Right lung (tissue), 10 donors: ENCODE measurements at places on chromosomes 13 and 19. TPM values are rescaled to one million over a fixed set of nuclear protein-coding genes. Genes with fewer than 3 reads are reported as not detected.

Gene MADCAM1
- polyA plus RNA-seq: 6.1 TPM

Gene FBXO27
- 4.5 TPM for polyA plus RNA-seq

Gene DNAJC15
- polyA plus RNA-seq: 23.6 TPM

Gene LHFPL6
- 90.9 TPM for polyA plus RNA-seq

Gene KPNA3
- 30.9 TPM for polyA plus RNA-seq

Gene OR4F17
- not detected for polyA plus RNA-seq

Gene TMEM38A
- polyA plus RNA-seq: 3.8 TPM

Gene LRRC63
- 0.43 TPM for polyA plus RNA-seq

Gene COL4A1
- polyA plus RNA-seq: 476 TPM

Gene ANGPTL4
- polyA plus RNA-seq: 2.9 TPM

Gene EML2
- 24.3 TPM for polyA plus RNA-seq

Gene GFY
- polyA plus RNA-seq: not detected

Gene ACOD1
- polyA plus RNA-seq: not detected

Gene LIN37
- polyA plus RNA-seq: 9.3 TPM

Gene PALM3
- 17.9 TPM for polyA plus RNA-seq

Gene LGALS14
- polyA plus RNA-seq: not detected

Gene C19orf38
- polyA plus RNA-seq: 4.1 TPM

Gene ATP7B
- polyA plus RNA-seq: 18.5 TPM

Gene KLK7
- not detected for polyA plus RNA-seq

Gene LIM2
- polyA plus RNA-seq: not detected

Gene CGB3
- not detected for polyA plus RNA-seq

Gene ATP5F1D
- 76.0 TPM for polyA plus RNA-seq

Gene APOC4
- not detected for polyA plus RNA-seq

Gene CCDC8
- polyA plus RNA-seq: 45.7 TPM

Gene ZNF525
- polyA plus RNA-seq: 13.9 TPM

Gene INSR
- polyA plus RNA-seq: 15.3 TPM

Gene KCNK6
- 4.0 TPM for polyA plus RNA-seq

Gene SIGLEC12
- 0.28 TPM for polyA plus RNA-seq

Gene KLK14
- 0.13 TPM for polyA plus RNA-seq

Gene MED16
- polyA plus RNA-seq: 36.7 TPM

Gene MBD3L3
- not detected for polyA plus RNA-seq

Gene TJP3
- 20.0 TPM for polyA plus RNA-seq

Gene ETV2
- polyA plus RNA-seq: 2.2 TPM

Gene BLVRB
- 59.6 TPM for polyA plus RNA-seq

Gene CCL25
- polyA plus RNA-seq: 0.37 TPM

Gene PROZ
- polyA plus RNA-seq: 0.42 TPM

Gene PLIN4
- polyA plus RNA-seq: 1.4 TPM

Gene TBXA2R
- polyA plus RNA-seq: 3.8 TPM

Gene PLIN5
- 1.8 TPM for polyA plus RNA-seq

Gene RASL11A
- polyA plus RNA-seq: 14.3 TPM

Gene VSTM2B
- polyA plus RNA-seq: not detected
